ENCODE measurements at places on chromosomes 2 and 18. TPM values are rescaled to one million over a fixed set of nuclear protein-coding genes. Genes with fewer than 3 reads are reported as not detected.

RNF138 gene
- polyA plus RNA-seq = 33.7 TPM

CCDC121 gene
- 5.4 TPM for polyA plus RNA-seq

STEAP3 gene
- 1.4 TPM for polyA plus RNA-seq

MRPL30 gene
- 39.4 TPM for polyA plus RNA-seq

GPR155 gene
- polyA plus RNA-seq = 3.7 TPM

- peak; percentile 15 for DNase-seq
Observed at GRCh38 chr18:34867520-34867919, 157.4 kb downstream of the DTNA start.

DNA sequence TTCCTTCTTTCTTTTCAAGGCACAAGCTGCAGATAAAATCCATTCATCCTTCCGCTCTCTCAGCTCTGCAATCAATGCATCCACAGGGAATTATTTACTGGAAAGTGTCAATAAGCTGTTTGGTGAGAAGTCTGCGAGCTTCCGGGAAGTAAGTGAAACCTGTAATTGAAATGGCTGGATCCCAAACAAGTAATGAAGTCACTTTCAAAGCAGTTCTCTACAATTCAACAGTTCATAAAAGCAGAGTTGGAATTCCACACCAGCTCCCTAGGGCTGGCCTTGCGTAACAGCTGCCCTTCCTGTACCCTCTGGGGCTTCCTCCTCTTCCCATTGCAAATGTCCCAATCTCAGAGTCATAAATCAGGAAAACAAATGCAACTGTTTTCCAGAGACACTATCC, 9.6 kb downstream of the SERPINB2 start:
- no peak for DNase-seq

GRCh38 chr2:29114946-29115609, at the start of gene CLIP4:
CLIP4 (plus strand) TSS chr2:29115415; CDS start chr2:29121389, 5,974 bp downstream.
- peak; percentile 32 for DNase-seq

- DNase-seq = no peak
Observed at GRCh38 chr2:46024146-46024779, 272.9 kb upstream of the EPAS1 start.

GRCh38 chr2:71694501-71695234, 241.3 kb downstream of the DYSF start:
- no peak for DNase-seq

- no peak for DNase-seq
Observed at GRCh38 chr2:69801745-69802290, 27.6 kb upstream of the GMCL1 start.
